ENCODE measurements at places on chromosomes 6 and 20. TPM values are rescaled to one million over a fixed set of nuclear protein-coding genes. Genes with fewer than 3 reads are reported as not detected.

RBPJL gene
- total RNA-seq: not detected

NMBR gene
- not detected for total RNA-seq

NKX2-2 gene
- not detected for total RNA-seq

RCAN2 gene
- total RNA-seq: not detected

Measured in mononuclear cell (primary cell).